M059J (cell line): ENCODE measurements at places on chromosomes 6 and 20. TPM values are rescaled to one million over a fixed set of nuclear protein-coding genes. Genes with fewer than 3 reads are reported as not detected.

GRCh38 chr6:121965739-121966138, 433.7 kb upstream of the HSF2 start:
- no peak for DNase-seq

GRCh38 chr6:154165478-154165877, 126.4 kb downstream of the OPRM1 start:
- no peak for DNase-seq

DNA sequence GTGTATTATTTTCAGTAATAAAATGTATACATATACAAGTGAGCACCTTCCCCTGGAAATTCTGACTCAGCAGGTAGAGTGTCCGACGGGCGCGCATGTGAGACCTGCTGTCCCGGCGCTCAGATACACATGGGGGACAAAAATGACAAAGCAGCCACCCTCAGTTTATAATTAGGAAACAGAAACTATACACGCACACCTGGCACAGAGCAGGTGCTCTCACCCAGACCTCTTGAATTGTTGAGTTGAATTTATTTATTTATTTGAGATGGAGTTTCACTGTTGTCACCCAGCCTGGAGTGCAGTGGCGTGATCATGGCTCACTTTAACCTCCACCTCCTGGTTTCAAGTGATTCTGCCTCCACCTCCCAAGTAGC, 180.4 kb downstream of the ZDHHC14 start:
- no peak for DNase-seq

Gene MOXD1
- total RNA-seq, result 170 and 207 TPM in 2 replicates

Gene GPR6
- not detected in 2 replicates for total RNA-seq
